Thyroid gland (tissue), 4 donors: ENCODE measurements at places on chromosomes 12 and 14.

DNA sequence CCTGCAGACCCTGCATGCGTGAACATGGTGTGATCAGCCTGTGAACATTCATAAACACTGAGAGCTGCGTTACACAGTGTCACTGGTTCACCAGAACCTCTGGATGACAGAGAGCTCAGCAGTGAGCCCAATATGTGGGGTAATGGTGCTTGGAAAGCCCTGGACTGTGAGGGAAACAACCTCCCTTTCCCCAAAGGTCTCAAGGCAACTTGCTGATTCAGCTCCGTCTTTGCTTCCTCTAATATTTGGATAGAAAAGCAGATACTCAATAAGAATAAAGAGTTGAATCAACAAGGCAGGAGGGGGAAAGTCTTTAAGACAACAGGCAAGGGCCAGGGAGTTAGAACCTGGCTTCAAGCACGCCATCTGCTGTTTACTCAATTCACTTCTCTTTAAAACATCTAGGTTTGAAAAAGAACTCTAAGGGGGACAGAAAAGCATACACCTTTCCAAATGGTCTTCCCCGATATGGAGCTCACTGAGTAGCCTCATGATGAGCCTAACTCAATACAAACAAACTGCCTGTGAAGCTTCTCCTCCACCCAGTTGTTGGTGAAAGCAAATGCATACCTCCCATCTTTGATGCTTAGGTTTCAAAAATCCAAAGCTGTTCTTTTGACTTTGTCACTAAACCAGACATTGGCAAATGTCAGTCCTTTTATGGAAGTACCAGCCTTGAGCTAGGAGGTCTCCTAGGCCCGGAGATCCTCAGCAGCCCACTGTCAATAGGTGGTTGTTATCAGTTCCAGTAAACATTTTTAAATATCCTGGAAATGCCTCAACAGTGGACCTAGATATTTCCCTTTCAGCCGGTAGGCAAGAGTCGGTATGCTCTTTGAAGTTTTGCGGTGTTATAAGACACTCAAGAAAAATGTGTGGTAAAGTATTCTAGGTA, 76.1 kb downstream of the SAMD4A start:
- DNase-seq, result peak; percentile 30

DNA sequence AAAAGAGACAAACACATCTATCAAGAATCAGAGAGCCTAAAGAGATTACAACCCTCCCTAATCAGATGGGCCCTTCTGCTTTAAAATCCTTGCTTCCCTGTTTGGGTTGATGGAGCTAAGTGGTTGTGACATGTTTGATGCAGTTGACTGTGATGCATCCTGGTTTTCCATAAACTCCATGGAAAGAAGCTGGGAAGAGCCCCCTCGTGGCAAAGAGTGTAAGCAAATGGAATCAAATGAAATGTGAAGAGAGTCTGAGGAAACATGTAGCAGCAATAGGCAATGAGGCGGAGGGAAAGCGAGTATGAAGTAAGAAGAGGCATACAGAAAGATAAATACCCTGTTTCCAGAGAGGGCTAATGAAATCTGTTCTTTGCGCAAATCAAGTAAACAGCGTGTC, 70.4 kb upstream of the SLCO1C1 start:
- DNase-seq, result no peak

DNA sequence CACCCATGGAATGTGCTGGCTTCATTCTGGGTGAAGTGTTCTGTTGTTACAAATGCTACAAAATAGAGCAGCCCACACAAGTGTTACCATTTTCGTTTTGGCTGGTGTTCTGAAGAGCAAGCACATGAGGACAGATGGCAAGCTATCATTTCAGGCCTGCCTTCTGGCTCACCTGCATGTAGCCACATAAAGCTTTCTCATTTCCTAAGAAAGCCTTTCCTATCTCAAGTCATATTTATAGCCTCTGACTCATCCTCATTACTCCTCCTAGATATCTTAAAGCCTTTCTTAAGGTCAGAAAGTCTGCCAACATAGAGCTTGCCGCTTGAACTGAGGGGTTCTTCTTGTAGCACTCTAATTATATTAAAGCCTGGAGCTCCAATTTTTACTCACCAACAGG, 89.0 kb downstream of the PTPRR start:
- DNase-seq, result no peak

DNA sequence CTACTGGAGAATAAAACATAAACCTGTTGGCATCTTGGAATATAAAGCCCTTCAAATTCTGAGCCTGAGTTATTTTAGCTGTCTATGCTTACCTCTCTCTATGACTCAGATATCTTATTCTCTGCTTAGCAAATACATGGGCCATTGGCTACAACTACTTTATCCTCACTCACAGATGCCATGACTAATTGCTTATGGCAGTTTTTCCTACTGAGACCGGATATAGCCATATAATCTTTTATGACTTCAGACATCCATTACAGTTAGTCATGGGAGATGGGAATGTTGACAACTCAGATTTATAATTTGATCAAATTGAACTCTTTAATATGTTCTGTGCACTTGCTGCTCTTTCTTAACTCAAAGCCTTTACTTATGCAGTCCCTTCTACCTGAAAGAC, 502.4 kb upstream of the ATP2B1 start:
- no peak for DNase-seq

GRCh38 chr12:120856980-120857379, 47.2 kb downstream of the SPPL3 start:
- DNase-seq, result no peak

DNA sequence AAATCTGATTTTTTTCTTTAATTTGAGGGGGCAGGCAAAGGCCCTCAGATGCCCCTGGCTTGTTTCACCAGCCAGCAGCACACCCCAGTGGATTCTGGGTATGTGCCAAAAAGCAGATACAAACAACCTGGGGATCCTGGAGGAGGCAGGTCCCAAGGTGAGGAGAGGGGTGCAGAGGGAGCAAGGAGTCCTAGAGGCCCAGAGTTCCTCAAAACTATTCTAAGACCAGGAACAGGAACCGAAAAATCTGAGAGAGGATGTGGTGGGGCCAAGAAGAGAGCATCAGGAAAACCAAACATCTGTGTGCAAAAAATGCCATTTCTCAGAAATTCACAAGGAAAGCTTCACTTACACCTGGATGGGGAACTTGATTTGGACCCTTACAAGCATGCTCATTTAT, 8.2 kb downstream of the KCNA5 start:
- DNase-seq, result no peak

- DNase-seq, result no peak
Measured at GRCh38 chr12:120156315-120157259, 37.9 kb downstream of the GCN1 start.

- no peak for DNase-seq
Measured at GRCh38 chr12:105862163-105862821, 276.5 kb downstream of the NUAK1 start.

GRCh38 chr12:32567296-32567674, 111.8 kb upstream of the DNM1L start:
- DNase-seq, result no peak

DNA sequence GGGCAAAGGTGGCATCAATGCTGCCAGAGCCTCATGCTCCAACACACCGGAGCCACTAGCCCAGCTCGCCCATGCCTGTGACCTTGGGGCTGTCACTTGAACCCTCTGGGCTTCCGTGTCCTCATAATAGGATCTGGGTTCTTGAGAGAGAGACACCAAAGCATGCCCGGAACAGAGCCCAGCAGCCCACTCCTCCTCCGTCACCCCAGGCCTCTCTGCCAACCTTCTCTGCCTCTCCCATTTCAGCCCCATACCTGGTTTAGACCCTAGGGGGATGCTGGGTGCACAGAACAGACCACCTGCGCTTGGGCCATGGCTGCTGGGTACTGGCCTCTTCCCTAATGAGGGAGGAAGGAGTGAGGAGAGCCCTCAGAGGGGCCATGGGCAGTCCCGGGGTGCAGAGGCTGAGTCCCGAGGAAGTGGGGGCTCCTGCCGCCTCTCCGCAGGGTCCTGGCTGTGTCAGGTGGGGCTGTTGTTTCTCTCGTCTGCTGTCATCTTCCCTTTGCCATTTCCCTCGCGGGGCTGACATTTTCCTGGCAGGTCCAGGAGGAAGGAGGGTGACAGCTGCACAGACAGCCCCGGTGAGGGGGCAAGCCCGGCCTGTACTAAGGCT, 172.4 kb upstream of the RTL1 start:
- no peak for DNase-seq

- no peak for DNase-seq
Measured at GRCh38 chr14:92897922-92898565, 24.9 kb upstream of the CHGA start.

DNA sequence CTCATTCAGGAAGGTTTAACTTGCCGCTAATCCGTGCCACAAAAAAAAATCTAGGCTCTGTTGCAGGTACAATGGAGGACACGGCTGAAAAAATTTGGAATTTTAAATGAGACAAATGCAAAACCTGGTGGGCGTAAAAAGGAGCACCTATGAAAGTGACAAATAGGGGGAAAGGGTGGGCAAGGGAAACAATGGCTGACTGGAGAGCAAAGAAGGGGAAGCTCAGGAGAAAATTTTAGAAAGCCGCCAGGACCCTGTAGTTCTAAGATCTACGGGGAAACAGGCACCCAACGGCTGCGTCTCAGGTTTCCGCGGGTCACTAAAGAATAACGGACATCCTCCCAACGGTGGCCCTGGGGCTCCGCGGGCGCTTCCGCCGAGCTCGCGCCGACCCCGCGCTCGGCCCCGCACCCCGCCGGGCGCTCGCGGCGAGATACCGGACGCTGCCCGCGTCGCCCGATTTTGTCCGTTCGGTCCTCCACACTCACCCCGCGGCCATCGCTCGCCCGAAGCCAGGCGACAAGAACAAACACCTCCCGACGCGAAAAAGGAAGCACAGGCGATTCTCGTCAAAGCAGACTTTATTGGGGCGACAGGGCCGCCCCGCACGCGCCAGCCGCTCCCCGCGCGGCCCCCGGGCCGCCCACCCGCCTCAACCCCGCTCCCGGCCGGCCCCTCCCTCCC, 1.1 kb upstream of the YY1 start:
- peak; percentile 57 for DNase-seq

GRCh38 chr14:37340353-37340752, 142.6 kb downstream of the MIPOL1 start:
- DNase-seq, result no peak

DNA sequence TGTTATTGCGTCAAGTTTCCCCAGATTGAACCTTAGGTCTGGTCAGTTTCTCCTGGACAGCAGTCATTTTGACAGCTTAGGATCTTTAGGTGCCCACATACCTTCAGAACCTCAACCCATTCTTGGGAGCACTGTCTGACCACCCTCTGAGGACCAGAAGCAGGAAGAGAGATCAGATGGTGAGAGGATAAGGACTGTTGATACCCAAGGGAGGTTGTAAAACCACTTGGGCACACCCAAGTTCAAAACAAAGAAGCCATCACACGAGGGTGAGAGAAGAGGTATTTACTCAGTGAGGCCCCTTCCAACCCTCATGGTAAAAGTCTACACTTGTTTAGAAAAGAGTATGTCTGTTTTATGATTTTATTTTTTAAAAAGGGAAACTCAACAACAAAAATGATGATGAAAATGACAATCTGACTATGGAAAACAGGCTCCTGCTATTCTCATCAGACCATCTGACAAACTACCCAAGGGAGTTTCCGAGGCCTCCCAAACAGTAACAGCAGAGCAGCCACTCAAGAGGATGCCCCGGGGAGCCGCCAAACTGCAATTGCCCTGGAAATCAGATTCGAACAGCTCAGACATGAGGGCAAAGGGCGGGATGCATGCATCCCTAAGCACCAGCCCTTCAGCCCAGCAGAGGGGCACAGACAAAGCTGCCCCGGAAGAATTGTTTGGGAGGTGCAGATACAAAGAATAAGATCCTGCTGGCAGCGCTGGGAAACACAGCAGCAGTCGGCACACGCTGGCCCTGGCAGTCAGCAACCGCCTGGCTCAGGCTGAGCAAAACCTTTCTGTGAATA, 162.6 kb upstream of the PLEKHG7 start:
- peak; percentile 48 for DNase-seq

GRCh38 chr12:123966596-123966995, 6.0 kb downstream of the CCDC92 start:
- no peak for DNase-seq

- DNase-seq, result peak; percentile 75
Measured at GRCh38 chr14:73785336-73785833, 66.2 kb upstream of the PTGR2 start.

GRCh38 chr14:101088395-101088667, 184.8 kb upstream of the RTL1 start:
- DNase-seq, result no peak

DNA sequence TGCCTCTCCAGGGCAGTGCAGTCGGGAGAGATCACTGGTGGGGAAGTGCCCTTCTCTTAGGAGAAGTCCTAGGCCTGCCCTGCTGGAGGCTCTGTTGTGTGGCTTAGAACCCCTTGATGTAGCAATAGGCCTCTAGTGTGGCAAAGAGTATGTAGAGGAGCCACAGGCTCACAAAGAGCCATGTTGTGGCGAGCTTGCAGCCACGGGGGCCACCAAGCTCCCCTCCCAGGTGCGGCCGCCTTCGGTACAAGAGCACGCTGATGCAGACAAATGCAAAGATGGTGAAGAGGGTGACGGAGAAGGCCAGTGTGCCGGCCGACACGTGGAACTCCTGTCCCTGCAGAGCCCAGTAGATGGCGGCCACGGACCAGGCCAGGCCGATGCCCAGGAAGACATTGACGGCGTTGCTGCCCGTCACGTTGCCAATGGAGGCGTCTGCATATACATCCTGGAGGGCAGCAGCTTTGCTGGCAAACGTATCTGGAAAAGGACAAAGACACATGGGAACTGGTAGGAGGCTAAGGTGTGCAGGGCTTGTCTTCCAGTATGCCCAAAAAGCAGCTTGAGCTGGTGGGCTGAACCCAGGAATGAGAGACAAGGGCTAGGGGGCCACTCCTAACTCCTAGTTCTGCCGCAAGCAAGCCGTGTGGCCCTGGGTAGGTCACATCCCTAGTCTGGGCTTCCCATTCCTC, 142.8 kb downstream of the SLC8A3 start:
- DNase-seq, result peak; percentile 53

- no peak for DNase-seq
Measured at GRCh38 chr12:6110006-6110405, 14.5 kb downstream of the VWF start.

DNA sequence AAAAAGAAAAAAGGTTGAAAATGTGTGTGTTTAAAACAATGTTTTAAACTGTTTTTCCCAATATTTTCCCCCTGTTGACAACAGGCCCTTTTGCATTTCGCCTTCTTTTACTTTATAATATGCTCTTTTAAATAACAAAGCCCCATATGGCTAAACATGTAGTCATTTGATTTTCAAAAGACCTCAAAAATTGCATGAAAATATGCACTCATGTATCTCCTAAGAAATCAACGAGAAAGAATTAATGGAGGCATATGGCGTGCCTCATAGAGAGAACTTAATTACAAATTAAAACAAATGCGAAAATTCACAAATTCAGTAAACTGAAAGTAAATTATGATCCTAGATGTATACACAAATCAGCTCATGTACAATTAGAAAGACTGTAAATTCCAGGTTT, 202.6 kb upstream of the FOXN3 start:
- no peak for DNase-seq

- DNase-seq, result no peak
Measured at GRCh38 chr12:24083838-24084237, 134.4 kb upstream of the SOX5 start.

- no peak for DNase-seq
Measured at GRCh38 chr12:52787324-52788191, 8.4 kb downstream of the KRT3 start.

GRCh38 chr14:53596853-53597525, 359.6 kb downstream of the BMP4 start:
- no peak for DNase-seq
